Right ventricle myocardium superior (tissue), 1 donor: ENCODE measurements at places on chromosomes 13 and 19.

DNA sequence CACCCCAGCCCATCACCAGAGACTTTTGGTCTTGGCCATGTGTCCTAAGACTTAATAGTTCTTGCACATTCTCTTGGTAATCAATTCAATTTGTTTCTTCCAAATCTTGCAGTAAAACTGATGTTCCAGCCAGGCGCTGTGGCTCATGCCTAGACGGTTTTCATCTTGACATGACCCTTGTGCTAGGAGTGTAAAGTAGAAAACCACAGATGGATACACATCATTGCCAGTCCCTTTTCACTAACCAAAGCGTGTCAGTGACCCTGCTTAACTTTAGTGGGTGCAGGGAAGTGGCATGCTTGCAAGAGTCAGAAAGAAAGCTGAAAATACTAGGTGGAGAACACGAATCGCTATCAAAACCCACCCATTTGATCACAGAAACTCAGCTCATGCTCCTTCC lies 18.0 kb upstream of the CD70 start:
- DNase-seq: no peak

- no peak for DNase-seq
These were observed 12.4 kb downstream of the ZIC5 start for GRCh38 chr13:99959127-99959539.

DNA sequence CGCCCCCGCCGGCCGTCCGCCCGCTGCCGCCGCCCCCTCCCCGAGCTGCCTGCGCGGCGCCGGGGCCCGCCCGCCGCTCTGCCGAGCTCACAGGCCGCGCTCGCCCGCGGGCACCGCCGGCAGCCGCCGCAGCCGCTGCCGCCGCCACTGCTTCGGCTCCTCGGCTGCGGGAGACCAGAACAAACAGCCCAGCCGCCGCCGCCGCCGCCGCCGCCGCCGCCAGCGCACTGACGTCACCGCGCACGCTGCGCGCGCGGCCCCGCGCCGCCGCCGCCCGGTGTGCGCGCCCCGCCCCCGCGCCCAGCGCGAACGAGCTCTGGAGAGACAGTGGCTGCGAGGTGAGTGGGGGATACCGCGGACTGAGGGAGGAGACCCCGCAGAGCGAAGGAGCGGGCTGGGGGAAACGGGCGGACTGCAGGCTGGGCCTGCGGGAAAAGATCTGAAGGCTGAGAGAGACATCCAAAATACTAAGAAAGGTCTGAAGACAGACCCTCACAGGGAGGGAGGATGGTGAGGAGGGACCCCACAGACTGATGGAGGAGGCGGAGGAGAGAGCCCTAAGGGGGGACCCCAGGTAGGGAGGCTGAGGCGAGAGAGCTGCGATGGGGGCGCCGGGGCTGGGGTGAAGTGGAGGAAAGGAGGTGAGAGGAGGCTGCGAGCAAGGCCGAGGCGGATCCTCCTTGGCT lies at the start of gene BRD4:
TSS of gene BRD4 (minus strand) at position 229 of the 686 bp plus-strand sequence. CDS start 59,440 bp downstream, outside the sequence.
- peak; percentile 85 for DNase-seq

DNA sequence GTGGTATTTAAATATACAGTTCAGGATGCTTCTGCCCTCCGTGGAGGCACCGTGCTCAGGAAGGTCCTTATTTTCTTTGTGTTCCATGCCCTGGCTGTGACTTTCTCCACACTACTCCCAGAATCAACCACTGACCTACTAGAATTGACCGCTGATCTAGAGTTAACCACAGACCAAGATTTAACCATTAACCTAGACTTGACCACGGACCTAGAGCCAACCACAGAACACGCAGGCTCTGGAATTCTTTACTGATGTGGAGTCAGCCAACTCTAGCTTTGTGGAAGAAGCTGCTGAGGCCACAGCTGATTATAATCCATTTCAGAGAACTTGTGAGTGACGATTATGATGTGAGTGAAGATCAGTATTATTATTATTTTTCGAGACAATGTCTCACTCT lies 18.0 kb downstream of the GTF2F2 start:
- DNase-seq: no peak

GRCh38 chr19:44356383-44357111 lies at the start of gene ZNF112:
TSS of gene ZNF112 (minus strand) at chr19:44356680. CDS start at chr19:44340539, 16,141 bp downstream.
- DNase-seq: peak; percentile 88

- DNase-seq: no peak
These were observed 3.1 kb downstream of the ZNF563 start for GRCh38 chr19:12330340-12330739.

DNA sequence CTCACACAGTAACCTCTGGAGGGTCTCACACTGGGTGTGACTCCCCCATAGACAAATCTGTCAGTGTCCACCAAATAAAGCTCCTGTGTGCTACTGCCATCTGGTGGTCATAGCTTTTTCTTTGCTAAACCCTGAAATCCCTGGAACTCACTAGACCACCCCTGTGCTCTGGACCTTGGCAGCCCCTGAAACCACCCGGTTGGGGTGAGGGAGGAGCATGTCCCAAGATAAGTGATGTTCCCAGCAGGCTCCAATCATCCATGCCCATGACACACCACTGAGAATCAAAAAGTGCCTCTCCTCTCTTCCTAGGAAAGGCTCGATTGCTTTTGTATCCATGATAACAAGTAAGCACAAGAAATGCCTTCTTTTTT lies 6.5 kb upstream of the HSD17B14 start:
- no peak for DNase-seq

GRCh38 chr19:43872547-43873336 lies 45.6 kb downstream of the ZNF283 start:
- no peak for DNase-seq

DNA sequence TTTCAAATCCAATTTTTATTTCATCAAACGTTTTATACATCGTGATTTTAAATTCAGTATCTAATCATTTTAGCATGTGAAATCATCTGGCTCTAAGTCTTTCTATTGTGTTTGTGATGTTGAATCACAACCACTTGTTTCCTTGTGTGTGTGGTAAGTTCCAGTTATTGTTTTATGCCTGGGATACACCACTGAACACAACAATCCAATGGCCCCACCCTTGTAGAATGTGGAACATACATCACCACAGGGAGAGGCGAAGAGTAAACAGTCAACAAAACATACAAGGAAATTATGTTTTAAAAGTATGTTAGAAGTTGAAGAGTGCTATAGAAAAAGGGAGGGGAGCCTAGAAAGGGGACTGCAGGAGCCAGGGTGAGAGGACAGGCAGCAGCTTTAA lies 100.5 kb downstream of the EPSTI1 start:
- DNase-seq: no peak

- peak; percentile 54 for DNase-seq
These were observed 11.0 kb upstream of the ZNF492 start for GRCh38 chr19:22622901-22623840.

GRCh38 chr13:69168436-69168835 lies 939.2 kb upstream of the ATXN8OS start:
- no peak for DNase-seq

- DNase-seq: no peak
These were observed 18.4 kb upstream of the ITM2B start for GRCh38 chr13:48214519-48215121.

GRCh38 chr19:5900976-5901375 lies 2.6 kb downstream of the NDUFA11 start:
- DNase-seq: no peak

- no peak for DNase-seq
These were observed 61.9 kb downstream of the DPF1 start for GRCh38 chr19:38162094-38162493.

DNA sequence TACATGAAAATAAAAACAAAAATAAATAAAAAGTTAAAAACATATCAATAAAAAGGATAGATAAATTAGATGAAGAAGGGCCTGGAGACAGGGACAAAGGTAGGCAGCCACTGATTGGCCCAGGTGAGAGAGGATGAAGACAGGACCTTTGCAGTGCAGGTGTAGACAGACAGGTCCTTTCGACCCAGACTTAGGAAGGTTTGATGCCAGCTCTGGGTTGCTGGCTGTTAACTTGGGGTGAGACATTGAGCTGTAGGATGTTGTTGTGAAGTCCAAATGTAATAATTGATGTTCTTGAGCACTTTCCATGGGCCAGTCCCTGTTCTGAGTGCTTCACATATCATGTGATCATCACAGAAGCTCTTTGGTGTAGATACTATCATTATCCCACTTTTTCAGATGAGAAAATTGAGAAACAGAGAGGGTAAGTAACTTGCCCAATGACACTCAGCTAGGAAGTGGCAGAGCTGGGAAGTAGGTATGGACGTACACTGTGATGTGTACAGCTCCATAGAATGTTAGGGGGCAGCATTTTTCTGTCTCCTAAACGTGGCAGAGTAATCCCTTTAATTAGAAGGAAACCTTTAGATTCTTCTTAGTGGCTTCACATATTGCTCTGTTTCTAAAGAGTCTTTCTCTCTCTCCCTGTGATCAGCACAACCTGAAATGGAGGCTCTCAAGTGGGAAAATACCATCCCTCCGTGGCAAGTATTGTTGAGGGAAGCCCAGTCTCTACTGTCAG lies 76.0 kb upstream of the STK24 start:
- no peak for DNase-seq

- no peak for DNase-seq
These were observed at the start of gene NCAN for GRCh38 chr19:19211499-19212420. TSS of gene NCAN (plus strand) at chr19:19211958. CDS start at chr19:19216954, 4,996 bp downstream.

- no peak for DNase-seq
These were observed 15.4 kb upstream of the FAM216B start for GRCh38 chr13:42766016-42766415.

DNA sequence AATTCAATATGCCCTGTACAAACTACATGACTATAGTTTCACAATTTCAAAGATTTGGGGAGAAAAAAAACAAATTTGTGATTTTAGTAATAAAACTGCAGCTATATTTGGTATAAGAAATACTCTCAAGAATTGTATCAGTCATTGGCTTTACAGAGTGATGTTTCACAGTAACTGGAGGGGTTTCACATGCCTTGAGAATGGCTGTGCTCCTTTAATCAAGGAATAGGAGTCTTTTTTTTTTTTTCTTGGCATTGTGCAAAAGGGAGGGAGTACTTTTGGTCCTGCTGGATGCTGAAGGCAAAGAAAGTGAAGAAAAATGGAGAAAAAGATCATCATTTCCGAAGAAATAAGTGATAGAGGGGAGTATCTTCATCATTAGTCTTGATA lies 6.8 kb downstream of the ZNF507 start:
- no peak for DNase-seq

DNA sequence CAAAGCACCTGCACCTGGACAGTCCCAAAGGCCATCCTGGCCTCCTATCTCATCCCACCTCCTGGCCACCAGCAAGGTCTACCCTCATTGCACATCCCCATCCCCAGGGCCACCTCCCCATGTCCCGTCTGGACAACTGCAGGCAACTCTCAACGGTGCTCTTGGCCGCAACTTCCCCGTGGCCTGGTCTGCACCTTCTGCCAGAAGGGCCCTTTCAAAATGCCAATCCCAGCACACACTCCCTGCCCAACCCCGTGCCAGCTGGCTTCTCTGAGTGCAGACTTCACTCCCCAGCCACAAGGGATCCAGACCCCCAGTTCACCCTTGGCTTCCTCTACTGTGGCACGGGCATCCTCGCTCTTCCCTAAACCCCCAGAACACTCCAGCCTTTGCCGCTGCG lies 8.2 kb downstream of the PEPD start:
- DNase-seq: peak; percentile 33

- no peak for DNase-seq
These were observed 210.9 kb downstream of the NDFIP2 start for GRCh38 chr13:79691826-79692225.

DNA sequence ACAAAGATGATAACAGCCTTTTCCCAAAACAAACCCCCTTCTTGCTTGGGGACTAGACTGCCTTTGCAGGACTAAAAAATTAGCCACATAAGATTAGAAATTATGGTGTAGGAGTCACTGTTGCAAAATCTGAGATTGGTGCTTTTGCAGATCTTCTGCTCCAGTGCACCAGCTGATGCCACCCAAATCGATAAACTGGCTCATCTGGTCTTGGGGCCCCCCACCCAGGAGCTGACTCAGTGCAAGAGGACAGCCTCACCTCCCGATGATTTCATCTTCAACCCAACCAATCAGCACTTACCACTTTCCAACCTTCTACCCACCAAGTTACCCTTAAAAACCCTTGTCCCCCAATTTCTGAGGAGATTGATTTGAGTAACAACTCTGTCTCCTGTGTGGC lies 47.1 kb upstream of the PEPD start:
- DNase-seq: no peak

GRCh38 chr19:35978271-35978670 lies 16.7 kb upstream of the SDHAF1 start:
- no peak for DNase-seq

DNA sequence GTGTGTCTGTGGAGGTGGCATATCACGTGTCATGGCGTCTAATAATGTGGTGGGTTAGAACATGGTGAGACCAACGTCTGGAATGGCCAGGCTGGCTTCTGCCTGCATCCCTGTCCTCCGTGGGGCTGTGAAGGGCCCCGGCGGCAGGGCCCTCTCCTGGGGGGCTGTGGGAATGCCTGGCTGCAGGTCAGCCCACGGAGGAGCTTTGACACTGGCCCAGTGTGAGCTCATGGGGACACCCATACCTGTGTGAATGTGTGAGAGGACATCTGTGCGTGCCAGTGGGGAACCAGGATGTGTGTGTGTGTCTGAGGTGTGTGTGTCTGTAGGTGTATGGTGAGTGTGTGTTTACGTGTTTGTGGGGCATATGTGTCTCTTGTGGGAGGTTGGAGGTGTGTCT lies 300.1 kb downstream of the TEX29 start:
- DNase-seq: no peak

GRCh38 chr19:1081301-1082164 lies 13.6 kb downstream of the POLR2E start:
- DNase-seq: peak; percentile 43

DNA sequence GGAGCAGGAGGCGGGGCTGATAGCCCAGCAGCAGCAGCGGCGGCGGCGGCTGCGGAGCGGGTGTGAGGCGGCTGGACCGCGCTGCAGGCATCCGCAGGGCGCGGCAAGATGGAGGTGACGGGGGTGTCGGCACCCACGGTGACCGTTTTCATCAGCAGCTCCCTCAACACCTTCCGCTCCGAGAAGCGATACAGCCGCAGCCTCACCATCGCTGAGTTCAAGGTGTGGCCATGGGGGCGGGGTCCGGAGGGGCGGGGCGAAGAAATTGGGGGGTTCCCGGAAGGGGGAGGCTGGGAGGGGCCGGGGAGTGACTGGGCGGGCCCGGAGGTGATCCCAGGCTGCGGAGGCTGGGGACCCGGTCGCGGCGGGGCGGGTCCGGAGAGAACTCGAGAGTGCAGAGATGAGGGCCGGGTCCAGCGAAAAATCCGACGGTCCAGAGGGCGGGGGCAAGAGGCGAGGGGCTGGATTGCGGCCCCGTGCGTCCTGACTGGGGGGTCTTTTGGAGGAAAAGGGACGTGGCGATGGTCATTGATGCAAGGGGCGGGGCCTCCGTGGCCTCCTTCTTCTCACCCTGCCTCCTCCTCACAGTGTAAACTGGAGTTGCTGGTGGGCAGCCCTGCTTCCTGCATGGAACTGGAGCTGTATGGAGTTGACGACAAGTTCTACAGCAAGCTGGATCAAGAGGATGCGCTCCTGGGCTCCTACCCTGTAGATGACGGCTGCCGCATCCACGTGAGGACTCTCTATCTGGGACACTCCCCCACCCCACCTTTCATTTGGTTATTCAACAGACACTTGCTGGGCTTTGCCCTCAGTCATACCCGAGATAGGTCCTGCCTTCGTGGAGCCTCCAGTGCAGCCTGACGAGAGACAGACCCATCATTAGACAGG lies at the start of gene TBCB:
TSS of gene TBCB (plus strand) at position 16 of the 891 bp plus-strand sequence. CDS start at position 109, 93 bp downstream.
- peak; percentile 89 for DNase-seq

- no peak for DNase-seq
These were observed 469.4 kb downstream of the KLF12 start for GRCh38 chr13:73664851-73665250.

- peak; percentile 58 for DNase-seq
These were observed 39.9 kb upstream of the CCNE1 start for GRCh38 chr19:29771708-29772414.
